NCI-H2107 (cell line): ENCODE measurements at places on chromosomes 3 and 15.

GRCh38 chr15:88701561-88702095 is 62.8 kb downstream of the ISG20 start:
- no peak for DNase-seq

- no peak for DNase-seq
Measured at GRCh38 chr3:190902292-190902691, 39.8 kb upstream of the GMNC start.

DNA sequence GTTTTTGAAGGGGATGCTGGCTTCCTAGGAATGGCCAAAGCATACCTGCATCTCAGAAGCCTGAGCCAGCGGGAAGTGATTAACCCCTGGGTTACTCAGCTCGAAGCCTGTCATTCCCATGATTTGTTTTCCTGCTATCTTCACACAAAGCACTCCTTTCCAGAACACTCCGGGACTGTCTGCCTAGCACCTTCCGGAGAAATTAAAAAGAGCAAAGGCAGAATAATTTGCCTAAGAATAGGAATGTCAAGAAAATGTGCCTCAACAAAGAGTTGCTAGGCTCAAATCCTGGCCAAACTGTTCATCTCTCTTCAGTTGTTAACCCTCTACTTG is 34.1 kb downstream of the TPM1 start:
- no peak for DNase-seq

GRCh38 chr3:18501679-18502343 is 76.7 kb upstream of the SATB1 start:
- DNase-seq: no peak

DNA sequence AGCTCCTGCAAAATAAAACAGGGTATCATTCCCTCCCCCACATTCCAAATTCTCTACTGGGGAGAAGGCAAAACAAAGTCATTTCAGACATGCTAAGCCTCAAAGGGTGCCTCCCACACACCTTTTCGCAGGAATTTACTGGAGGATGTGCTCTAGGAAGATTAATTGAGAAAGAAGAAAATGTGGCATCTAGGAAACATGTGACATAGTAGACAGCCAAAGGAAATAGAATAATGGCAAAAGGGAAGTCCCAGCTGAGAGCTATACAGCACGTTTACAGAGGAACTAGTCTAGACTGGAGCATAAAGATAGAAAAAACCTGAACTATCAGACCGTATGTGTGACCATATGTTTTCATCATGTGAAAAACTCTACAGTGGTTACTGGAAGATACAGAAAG is 58.8 kb upstream of the MELTF start:
- DNase-seq: no peak

DNA sequence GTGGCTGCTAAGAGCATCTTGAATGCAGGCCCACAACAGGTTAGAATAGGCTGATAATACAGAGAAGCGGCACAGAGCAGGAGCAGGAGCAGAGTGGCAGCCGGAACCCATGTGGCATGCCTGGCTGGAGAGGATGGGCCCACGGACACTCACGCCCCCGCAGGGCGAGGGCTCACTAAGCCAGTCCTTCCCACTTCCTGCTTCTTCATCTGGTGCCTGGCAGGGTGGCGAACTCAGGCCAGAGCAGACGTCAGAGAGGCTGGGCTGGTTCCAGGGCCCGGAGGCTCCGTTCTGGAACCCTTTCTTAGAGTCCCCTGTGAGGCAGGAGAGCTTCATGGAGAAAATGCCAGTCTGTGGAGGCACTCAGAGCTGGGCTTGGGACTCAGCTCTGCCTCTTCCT is 195.1 kb downstream of the NTRK3 start:
- DNase-seq: no peak

DNA sequence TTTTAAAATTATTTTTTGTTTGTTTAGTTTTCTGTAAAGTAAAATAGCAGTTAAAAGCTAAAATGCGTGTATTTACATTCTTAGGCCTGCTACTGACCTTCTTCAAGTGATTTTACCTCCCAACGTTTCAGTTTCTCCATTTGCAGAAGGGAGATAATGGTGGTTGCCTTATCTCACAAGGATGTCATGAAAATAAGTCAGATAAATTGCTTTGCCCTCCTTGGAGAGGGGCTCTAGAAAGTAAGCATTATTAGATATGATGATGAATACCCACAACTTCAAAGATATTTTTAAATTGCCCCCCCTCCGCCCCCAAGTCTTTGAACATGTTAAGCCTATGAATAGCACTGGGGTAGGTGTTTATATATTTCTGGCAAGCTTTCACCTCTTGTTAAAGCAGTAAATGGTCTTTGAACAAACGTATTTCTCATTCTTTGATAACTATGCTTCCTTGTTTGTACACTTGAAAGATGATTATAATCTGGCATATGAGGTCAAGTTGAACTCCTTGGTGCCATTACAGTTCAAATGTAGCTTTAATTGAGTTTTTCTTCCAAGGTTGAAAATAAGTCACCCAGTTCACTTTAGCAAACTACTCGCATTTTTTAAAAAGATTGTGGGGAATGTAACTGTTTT is 6.4 kb downstream of the TERC start:
- DNase-seq: no peak
